CD8-positive, alpha-beta memory T cell (primary cell): ENCODE measurements at places on chromosomes 1 and 21.

DNA sequence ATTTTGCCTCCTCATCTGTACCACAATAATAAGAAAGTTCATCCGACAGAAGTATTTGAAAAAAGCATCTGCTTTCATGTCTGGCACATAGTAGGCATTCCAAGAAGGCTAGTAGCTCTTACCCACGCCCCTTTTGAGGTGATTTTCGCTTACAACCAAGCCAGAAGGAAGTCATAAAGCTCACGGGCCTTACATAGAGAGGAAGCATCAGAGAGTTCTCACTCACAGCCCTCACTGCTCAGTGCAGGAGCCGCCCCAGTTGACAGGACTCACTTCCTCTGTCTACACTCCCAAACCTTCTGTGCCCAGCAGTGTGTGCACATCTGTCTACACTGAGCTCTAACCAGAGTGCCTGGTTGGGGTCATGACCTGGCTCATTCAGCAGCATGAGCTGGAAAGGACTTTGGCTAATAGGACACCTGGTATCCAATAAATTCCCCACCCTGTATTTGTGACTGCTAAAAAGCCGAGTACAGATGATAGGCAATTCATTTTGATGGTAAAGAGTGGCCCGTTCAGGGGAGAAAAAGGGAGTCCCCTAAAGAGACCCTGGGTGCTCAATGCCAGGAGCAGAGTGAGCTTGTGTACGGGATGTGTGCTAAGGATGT is 36.8 kb upstream of the DUSP10 start:
- H3K4me1 ChIP-seq = peaks cover 56% of the 10 kb centered on the region
- H3K36me3 ChIP-seq = no peaks in the 10 kb centered on the region
- peak; percentile 67 for DNase-seq
- peak overlapping the region; percentile 3 for H3K4me3 ChIP-seq
- no peaks in the 10 kb centered on the region for H3K27me3 ChIP-seq
- H3K27ac ChIP-seq = peak overlapping the region; percentile 52

GRCh38 chr1:12450090-12450755 is 167.8 kb downstream of the DHRS3 start:
- peak overlapping the region; percentile 68 for H3K27ac ChIP-seq
- no peaks in the 10 kb centered on the region for H3K27me3 ChIP-seq
- peaks cover 91% of the 10 kb centered on the region for H3K4me1 ChIP-seq
- H3K4me3 ChIP-seq = peak overlapping the region; percentile 18
- peak; percentile 46 for DNase-seq
- no peaks in the 10 kb centered on the region for H3K36me3 ChIP-seq

DNA sequence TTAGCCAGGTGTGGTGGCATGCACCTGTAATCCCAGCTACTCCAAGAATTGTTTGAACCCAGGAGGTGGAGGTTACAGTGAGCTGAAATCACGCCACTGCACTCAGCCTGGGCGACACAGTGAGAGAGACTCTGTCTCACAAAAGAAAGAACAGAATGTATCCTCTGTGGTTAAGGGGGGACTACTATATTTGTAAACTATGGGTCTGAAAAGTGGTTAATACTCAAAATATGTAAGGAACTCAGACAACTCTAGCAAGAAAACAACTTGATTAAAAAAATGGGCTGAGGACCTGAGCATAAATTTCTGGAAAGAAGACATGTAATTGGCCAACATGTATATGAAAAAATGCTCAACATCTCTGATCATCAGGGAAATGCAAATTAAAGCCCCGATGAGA is 11.2 kb downstream of the FNBP1L start:
- H3K4me1 ChIP-seq = no peaks in the 10 kb centered on the region
- no peaks in the 10 kb centered on the region for H3K36me3 ChIP-seq
- no peak overlapping the region for H3K4me3 ChIP-seq
- H3K27ac ChIP-seq = no peak overlapping the region
- DNase-seq = no peak

DNA sequence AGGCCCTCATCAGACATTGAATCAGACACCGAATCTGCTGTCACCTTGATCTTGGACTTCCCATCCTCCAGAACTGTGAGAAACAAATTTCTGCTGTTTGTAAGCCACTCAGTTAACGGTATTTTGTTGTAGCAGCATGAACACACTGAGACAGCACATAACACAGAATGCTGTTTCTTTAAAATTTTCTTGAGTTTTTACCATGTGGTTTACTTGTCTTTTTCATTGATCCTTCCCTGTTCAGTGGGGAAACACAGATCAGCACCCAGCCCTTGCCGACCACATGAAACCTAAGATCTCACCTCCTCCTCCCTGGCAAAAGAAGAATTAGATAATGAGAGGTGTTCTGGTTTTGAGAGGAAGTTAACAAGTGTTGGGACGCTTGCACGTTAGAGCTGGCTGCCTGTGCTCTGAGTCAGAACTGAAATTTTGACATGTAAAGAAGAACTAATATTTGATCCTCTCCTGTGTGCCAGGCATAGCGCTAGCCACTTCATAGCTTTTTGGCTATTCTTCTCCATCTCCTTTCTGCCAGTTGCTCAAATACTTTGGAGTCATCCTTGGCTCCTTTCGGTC is 179.6 kb downstream of the DHRS3 start:
- no peaks in the 10 kb centered on the region for H3K36me3 ChIP-seq
- peaks cover 78% of the 10 kb centered on the region for H3K4me1 ChIP-seq
- no peaks in the 10 kb centered on the region for H3K27me3 ChIP-seq
- H3K27ac ChIP-seq = no peak overlapping the region

DNA sequence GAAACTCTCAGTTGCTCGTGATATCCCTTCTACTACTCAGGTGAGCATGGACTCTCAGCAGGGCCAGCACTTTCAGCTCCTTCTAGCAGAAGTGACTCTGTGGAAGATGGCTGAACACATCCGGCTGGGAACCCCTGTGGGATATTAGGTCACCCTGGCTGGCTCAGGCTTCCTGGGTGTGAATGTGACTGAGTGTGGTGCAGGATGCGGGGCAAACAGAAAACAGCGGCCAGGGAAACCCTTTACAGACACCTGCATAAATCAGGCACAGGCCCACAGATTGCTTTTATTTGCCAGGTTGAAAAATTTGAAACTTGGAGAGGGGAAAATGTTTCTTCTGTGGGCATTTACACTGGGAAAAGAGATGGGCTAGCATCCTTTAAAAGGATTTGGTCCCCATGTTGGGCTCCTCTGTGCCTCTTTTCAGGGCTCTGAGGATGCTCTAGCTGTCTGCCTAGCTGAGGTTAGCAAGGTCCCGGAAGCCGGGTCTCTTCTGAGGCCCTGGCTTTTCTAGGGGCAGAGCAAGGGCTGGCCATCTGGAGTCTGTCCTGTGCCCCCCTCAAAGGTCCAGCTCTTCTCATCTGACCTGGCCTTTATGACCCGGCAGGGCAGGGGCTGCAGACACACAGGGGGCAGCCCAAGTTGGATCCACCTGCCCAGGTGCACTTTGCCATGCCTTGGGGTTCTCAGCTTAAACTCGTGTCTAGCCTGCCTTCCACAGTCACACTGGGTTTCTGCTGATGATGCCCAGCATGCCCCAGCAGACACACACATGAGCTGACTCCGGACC is 243.0 kb downstream of the SIPA1L2 start:
- no peaks in the 10 kb centered on the region for H3K36me3 ChIP-seq
- H3K27me3 ChIP-seq = no peaks in the 10 kb centered on the region
- H3K4me1 ChIP-seq = no peaks in the 10 kb centered on the region
- H3K27ac ChIP-seq = no peak overlapping the region

DNA sequence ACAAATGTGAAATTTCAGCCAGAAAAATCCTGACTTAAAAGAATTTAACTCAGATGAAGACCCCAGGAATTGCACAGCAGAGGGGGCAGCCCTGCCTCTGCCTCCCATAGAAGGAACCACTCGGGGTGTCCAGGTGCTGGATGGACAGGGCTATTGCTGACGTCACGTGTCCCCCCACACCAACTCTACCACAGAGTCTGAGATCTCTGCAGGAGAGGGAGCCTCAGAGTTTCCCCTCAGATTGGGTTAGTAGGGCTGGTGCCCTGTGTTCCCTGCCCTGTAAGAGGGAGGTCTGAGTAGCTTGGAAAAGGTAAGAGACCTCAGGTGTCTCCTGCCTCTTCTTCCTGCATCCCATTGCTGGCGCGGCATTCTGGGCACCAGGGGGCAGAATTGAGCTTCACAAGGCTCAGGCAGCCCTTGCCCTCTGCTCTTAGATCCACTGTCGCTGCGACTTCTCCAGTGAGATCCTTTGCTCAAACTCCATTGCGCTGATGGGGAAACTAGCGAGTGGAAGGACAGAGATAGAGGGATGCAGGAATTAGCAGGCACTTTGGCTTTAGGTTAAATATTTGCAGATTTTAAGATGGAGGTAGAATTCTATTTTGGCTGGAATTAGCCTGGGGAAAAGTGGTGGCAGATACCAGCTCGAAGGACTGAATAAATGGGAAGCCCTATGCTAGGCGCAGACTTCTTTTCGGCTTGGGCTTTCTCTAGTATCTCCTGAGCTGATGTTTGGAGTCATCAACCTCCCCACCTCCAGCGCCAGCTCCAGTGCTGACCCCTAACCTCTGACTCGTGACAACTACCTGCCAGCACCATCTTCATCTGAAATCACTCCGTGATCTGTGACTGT is 42.8 kb upstream of the DMBX1 start:
- H3K36me3 ChIP-seq = no peaks in the 10 kb centered on the region
- H3K27ac ChIP-seq = no peak overlapping the region
- no peaks in the 10 kb centered on the region for H3K4me1 ChIP-seq
- peak; percentile 75 for DNase-seq

DNA sequence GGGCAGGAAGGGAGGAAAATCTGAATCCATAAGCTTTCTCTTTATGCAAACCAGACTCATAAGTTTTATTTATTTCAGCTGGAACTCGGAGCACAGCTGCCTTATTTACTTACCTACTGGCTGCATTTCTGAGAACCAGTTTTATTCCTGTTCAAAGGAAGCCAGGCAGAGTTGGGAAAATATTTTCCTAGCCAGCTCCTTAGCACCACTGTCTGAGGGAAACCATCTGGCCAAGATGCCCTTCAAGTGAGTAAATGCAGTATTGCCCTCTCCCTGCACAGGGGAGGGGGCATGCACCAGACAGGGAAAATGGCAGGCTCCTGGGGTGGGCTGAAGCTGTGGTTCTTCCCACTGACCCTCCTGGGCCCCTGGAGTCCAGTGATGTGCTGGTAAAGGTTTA is 28.9 kb upstream of the FMOD start:
- H3K27me3 ChIP-seq = no peaks in the 10 kb centered on the region
- no peak overlapping the region for H3K4me3 ChIP-seq
- no peak for DNase-seq
- H3K4me1 ChIP-seq = no peaks in the 10 kb centered on the region

GRCh38 chr1:113452921-113453770 is 62.8 kb downstream of the MAGI3 start:
- no peaks in the 10 kb centered on the region for H3K27me3 ChIP-seq
- H3K4me3 ChIP-seq = no peak overlapping the region

- H3K36me3 ChIP-seq = no peaks in the 10 kb centered on the region
- no peak for DNase-seq
- H3K27me3 ChIP-seq = no peaks in the 10 kb centered on the region
- no peak overlapping the region for H3K27ac ChIP-seq
Measured at GRCh38 chr1:58363585-58363984, 182.9 kb downstream of the OMA1 start.
